ENCODE measurements at places on chromosomes 3 and 15.

GRCh38 chr3:40232626-40233025 is 76.9 kb upstream of the EIF1B start:
- DNase-seq, result no peak

GRCh38 chr3:50120364-50121071 is 31.8 kb downstream of the RBM5 start:
- DNase-seq, result no peak

DNA sequence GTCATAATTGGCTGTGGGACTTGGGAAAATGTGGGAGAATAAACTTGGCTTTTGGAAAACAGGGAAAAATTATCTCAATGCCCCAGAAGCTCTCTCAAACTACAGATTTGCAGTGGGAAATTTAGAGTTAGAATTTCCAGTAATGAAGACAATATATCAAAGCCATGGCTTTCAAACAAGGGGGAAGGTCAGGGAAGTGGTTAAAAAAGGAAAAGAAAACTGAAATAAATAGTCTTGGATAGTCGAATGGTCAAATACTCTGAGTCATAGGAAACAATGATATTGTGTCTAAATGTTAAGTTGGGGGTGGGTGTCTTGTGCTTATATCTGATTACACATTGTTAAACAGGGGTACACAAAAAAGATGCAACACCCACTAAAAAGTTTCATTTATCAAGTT is 272.4 kb upstream of the COL8A1 start:
- DNase-seq, result no peak

- no peak for DNase-seq
These were observed 47.6 kb downstream of the SETMAR start for GRCh38 chr3:4350789-4351163.

DNA sequence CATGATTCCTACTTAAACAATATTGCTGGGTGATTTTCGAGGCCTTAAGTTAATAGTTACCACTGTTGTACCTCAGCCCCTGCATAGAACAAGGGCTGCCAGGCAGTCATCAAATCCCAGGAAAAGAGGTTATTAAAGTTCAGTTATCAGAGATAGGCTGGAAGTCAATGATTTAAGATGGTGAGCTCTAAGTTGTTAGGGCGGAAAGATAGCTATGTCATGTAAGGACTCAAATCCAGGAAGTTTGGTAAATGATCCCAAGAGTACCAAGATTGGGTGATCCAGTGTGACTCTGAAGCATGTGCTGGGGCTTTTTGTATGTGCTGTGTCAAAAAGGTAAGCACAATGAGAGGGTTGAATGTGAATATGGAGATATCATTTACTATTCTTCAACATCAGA is 287.9 kb downstream of the NLGN1 start:
- no peak for DNase-seq
